ENCODE measurements at places on chromosomes 4 and X.

GRCh38 chr4:15657366-15657765 is 2.2 kb upstream of the FBXL5 start:
- DNase-seq = no peak

DNA sequence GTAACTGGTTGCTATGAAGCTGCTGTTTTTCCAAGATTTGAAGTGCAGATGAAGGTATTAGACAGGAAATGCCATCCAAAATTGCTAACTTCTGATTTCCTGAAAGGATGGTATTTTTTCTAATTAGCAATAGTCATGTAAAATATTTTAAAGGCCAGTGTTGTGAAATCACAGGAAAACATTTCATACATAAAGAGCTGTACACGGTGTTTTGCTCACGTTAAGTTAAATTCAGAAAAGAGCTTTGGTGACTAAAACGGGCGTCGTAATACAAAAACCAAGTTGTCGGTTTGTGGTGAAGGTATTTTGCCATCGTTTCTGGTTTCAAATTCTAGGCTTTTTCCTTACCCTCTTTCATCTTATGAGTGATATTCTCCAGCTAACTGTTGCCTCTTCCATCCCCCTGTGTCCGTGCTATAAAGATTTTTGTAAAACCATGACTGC is 39.8 kb downstream of the AFF1 start:
- DNase-seq = no peak

GRCh38 chrX:72081605-72082320 is 50.0 kb downstream of the RTL5 start:
- no peak for DNase-seq

GRCh38 chr4:56434599-56435139 is 746 bp downstream of the PPAT start:
- no peak for DNase-seq

DNA sequence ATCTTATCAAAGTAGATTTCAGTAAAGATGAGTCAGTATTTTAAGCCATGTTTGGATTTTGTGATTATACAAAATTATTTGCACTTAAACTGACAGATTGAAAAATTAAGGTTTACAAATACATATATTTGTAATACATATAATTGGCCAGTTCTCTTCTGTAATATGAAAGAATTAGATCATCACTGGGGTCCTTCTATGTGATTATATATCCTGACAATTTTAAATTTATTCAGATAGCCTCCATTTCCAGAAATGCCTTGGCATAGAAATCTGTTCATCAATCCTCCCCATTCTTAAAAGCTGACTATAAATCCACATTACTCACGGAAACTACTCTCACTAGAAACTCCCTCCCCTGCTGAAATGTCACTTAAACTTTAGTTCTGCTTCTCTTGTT is 280.4 kb upstream of the ANXA10 start:
- DNase-seq = no peak

- DNase-seq = no peak
Observed at GRCh38 chr4:144709159-144709558, 63.2 kb downstream of the HHIP start.

DNA sequence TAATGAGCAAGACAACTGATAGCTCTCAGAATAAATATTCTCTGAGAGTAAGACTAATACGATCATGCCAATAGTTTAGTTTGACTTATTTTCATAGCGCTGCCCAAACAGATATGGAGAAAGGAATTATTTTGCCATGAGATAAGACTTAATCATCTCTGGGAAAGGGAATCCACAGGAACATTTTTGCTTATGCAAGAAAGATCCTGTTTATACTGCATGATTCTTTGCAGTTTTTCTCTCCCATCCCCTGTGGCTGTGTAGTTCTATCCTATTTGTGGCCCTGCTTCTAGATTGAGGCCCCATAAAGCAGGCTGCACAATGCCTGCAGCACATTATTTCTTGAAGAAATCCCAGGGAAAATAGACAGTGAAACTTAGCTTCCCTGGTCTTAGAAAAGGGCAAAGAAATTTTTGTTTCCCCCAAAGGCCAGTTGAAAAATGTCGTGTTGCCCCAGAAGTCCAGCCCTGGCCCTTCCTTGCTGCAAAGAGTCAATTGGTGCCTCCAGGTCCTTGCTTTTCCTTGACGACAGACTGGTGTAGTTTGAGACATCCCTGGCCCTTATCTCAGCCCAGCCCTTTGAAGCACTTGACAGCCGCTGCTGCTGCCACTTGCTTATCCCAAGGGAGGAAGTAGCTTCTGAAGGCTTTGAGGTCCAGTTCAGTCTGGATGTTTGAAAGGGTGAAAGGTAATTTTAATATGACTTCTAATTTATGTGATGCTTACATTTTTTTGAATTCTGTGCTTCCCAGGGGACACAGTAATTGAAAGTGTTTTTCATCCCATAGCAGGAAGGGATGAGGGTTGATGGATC is 45.0 kb upstream of the SH3RF1 start:
- no peak for DNase-seq

DNA sequence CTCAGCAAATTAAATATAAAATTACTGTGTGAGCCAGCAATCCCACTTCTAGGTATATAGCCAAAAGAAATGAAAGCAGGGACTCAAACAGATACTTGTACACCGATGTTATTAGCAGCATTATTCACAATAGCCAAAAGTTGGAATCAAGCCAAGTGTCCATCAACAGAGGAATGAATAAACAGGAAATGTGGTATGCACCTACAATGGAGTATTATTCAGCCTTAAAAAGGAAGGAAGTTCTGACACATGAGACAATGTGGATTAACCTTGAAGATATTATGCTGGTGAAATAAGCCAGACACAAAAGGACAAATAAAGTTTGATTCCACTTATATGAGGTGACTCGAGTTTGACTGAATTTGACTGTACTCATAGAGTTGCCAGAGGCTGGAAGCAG is 108.3 kb upstream of the DUSP21 start:
- no peak for DNase-seq

Measured in stimulated activated CD4-positive, alpha-beta T cell treated with anti-CD3 and anti-CD28 coated beads, Interleukin-1b, Interleukin-23, amount 100 ng/mL, for 1 hour (primary cell).